ENCODE measurements at places on chromosomes 6 and 20. TPM values are rescaled to one million over a fixed set of nuclear protein-coding genes. Genes with fewer than 3 reads are reported as not detected.

- H3K27ac ChIP-seq: no peak overlapping the region
- no peaks in the 10 kb centered on the region for H3K36me3 ChIP-seq
- H3K4me1 ChIP-seq: no peaks in the 10 kb centered on the region
- no peak for DNase-seq
- H3K4me3 ChIP-seq: no peak overlapping the region
Measured at GRCh38 chr6:88872962-88873361, 90.5 kb downstream of the RNGTT start.

DNA sequence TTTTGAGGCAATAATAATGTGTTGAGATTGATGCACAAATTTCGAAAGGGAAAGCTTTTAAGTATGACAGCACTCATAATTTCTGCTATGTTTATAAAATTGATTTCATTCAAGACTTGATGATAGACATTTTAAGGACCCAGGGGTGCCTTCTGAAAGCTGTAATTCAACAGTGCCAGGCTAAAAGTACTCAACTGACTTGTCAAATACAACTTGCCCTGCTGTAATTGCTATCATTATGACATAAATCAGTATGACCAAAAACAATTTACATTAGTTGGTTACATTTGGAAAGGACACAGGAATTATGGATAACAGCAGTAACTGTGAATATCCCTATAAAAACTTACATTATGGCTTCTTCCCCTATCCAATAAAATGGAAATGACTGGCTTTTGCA lies 178.9 kb downstream of the MMUT start:
- no peak overlapping the region for H3K4me3 ChIP-seq
- H3K36me3 ChIP-seq: no peaks in the 10 kb centered on the region
- no peaks in the 10 kb centered on the region for H3K4me1 ChIP-seq
- no peak for DNase-seq
- H3K27ac ChIP-seq: no peak overlapping the region

- no peak for DNase-seq
- H3K4me3 ChIP-seq: no peak overlapping the region
- no peak overlapping the region for H3K27ac ChIP-seq
- no peaks in the 10 kb centered on the region for H3K36me3 ChIP-seq
Measured at GRCh38 chr6:108959972-108960582, 111.9 kb downstream of the ARMC2 start.

- no peak overlapping the region for H3K27ac ChIP-seq
- no peaks in the 10 kb centered on the region for H3K4me1 ChIP-seq
- H3K36me3 ChIP-seq: no peaks in the 10 kb centered on the region
Measured at GRCh38 chr6:52410979-52411378, 9.2 kb upstream of the EFHC1 start.

DNA sequence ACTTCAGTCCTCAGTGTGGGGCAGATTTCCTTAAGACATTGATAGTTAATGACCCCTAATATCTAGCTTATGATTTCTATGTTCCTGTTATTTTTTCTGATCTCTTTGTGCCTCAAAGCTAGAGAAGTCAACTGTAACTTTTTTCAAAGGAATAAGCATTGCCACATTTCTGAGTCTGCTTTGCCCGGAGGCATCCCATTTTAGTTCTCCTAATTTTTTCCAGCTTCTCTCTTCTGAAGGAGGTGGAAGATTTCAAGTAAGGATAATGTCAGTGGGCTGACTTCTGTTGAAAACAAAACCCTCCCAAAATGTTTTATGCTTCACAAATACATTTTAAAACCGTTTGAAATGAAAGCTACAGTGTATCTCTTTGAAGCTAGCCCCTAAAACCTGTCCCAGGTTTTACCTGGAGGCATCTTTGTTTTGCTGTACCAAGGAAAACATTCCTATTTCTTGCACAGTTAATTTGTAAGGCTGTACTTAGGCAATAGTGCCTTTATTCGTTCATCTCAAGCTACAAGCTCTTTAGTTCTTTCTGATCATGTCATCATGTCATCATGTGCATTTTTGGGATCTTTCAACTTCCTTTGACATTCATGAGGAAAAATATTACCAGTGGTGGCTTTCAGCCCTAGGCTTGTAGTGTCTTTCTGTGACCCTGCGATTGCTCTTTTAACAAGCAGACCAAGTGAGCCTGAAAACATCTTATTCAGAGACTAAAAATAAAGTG lies 45.7 kb downstream of the TSPYL4 start:
- H3K4me3 ChIP-seq: no peak overlapping the region
- H3K4me1 ChIP-seq: no peaks in the 10 kb centered on the region
- no peak for DNase-seq
- no peaks in the 10 kb centered on the region for H3K36me3 ChIP-seq

GRCh38 chr6:153959276-153959675 lies 79.8 kb upstream of the OPRM1 start:
- no peaks in the 10 kb centered on the region for H3K27me3 ChIP-seq
- H3K4me3 ChIP-seq: no peak overlapping the region
- no peak for DNase-seq
- H3K27ac ChIP-seq: no peak overlapping the region
- no peaks in the 10 kb centered on the region for H3K36me3 ChIP-seq

Gene KAT14
- total RNA-seq: 29.3 TPM

Gene ID4
- total RNA-seq: 8.3 TPM

Gene CLDN20
- not detected for total RNA-seq

Gene SS18L1
- total RNA-seq: 22.4 TPM

Measured in H1 (cell line).